ENCODE measurements at places on chromosomes 2 and 18.
A peak's percentile ranks its signal among the peaks of the same experiment; 100 is the strongest.

GRCh38 chr2:178796079-178796677, 11.0 kb downstream of the TTN start:
- no peak for DNase-seq

- no peak for DNase-seq
Measured at GRCh38 chr18:79942786-79943607, 8.5 kb downstream of the SLC66A2 start.

DNA sequence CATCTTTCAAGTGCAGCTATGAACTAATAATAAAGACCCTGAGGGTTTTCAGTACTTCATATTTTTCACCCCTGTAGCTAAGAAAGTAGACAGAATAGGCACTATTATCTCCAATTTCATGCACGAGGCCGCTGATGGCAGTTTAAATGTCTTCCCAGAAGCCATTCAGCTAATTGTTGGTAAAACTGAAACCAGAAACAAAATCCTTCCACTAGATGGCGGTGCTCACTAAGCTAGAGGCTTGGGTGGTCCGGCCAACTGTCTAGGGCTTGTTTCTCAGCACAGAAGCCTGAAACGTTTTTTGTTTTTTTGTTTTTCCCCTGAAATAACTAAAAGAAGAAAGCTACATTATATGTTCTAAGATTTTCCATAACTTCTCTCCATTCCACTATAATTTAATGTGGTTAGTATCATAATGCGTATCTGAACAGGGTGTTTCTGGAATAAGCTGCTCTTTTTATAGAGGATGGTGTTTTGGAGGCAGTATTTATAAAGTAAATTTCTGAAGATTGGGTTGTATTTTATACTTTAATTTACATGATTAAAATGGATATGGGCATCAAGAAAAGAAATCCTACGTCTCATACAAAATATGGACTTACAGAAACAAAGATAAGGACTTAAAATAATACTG, 159.4 kb downstream of the PIK3C3 start:
- peak; percentile 20 for DNase-seq

DNA sequence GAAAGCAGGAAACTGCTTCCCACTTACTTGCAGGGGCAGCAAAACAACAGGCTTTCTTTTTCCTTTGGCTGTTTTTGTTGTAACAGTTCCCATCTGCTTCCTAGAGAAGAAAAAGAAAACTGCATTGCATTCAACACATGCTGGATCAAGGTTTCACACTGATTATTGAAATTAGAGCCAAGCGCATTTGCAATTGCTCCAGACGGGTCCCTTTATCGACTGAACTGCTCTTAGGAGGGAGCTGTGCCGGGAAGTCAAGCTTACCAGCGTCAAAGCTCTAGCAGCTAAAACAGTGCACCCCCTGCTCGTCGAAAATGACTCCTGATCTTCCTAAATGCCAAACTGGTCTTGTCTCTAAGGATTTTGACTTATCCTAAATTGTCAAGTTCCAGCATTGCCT, 164.0 kb upstream of the SESTD1 start:
- no peak for DNase-seq

GRCh38 chr18:3321133-3321812, 59.3 kb downstream of the MYL12B start:
- no peak for DNase-seq

GRCh38 chr2:168730344-168730743, 72.1 kb upstream of the NOSTRIN start:
- DNase-seq: no peak
